ENCODE measurements at places on chromosomes 16 and 17. TPM values are rescaled to one million over a fixed set of nuclear protein-coding genes. Genes with fewer than 3 reads are reported as not detected.

The KCNH4 gene
- total RNA-seq = 0.24 TPM

The DPEP3 gene
- total RNA-seq = not detected

The TRPV2 gene
- total RNA-seq = 11.2 TPM

The CD300E gene
- 0.46 TPM for total RNA-seq

The STAT5A gene
- total RNA-seq = 14.6 TPM

The WSCD1 gene
- 10.6 TPM for total RNA-seq

The TPSD1 gene
- 0.54 TPM for total RNA-seq
